ENCODE measurements at places on chromosomes 3 and 15.

DNA sequence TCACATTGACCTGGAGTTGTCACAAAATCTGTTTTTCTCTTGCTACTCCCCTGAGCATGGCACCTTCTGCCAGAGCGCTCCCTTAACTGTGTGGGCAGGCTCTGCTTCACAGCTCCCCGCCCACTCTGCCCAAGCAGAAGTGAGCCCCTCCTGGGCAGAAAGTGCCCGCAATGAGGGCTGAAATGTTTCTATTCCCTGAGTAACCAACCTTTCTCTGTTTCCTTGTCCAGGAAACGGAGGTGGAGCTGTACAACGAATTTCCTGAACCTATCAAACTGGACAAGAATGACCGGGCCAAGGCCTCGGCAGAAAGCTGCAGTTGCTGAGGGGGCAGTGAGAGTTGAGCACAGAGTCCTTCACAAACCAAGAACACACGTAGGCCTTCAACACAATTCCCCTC, 66.3 kb upstream of the ACAD9 start:
- DNase-seq, result no peak

DNA sequence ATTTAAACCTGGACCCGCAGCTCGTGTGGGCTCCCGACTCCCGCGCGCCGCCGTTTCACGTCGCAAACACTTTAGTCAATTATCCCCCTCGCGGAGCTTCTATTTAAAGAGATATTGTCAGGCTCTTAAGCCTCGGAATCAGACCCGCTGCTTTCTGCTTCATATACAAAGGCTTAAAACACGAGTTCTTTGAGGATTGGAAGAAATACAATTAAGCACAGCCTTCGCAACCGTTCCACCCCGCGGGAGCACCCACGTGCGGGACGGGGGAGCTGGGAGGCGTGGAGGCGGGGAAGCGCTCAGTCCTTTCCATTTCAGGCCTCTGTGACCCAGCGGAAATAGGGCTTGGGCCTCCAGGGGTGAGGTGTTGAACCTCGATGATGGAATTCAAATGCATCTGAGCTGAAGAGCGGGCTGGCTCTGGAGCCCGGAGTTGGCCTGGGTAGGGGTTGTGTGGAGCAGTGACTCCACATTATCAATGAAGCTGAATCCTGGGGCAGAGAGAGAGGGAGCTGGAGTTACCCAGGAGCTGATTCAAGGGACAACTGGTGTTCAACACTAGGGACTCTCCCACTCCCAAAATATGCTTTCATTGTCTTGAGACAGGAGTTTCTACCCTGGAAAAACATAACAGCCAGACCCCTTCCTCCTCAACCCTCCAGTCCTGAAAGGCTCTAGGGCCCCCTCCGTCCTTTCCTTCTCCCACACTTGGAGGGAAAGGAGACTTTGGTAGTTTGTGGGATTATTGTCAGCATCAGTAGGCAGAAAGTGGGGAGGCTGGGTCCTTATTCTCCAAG, 2.4 kb downstream of the ANKRD63 start:
- DNase-seq, result no peak

GRCh38 chr15:40217166-40217824, 21.6 kb upstream of the PAK6 start:
- no peak for DNase-seq

GRCh38 chr3:125582707-125583106, 12.6 kb downstream of the OSBPL11 start:
- no peak for DNase-seq

- DNase-seq, result no peak
Observed at GRCh38 chr15:65115542-65115941, 542 bp upstream of the UBAP1L start.

DNA sequence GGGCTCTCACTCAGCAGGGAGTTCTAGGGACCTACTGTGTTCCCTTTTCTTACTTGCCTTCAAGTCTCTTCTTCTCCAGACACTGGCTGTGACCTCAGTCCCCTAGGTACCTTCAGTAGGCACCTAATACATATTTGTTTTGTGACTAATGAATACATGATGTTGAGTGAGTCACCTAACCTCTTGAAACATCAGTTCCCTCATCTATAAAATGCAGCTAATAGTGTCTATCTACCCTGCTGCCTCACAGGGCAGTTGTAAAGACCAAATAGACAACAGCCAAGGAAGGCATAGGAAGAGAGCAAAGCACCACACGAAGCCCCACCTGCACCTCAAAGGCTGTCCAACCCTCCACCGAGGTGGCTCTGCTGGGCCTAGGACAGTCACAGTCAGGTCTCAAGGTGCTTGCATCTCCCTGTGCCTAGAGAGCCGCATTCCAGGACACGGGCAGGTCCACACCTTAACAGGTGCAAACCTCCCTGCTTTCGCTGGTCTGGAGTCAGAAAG, 29.1 kb downstream of the DAPK2 start:
- DNase-seq, result no peak

DNA sequence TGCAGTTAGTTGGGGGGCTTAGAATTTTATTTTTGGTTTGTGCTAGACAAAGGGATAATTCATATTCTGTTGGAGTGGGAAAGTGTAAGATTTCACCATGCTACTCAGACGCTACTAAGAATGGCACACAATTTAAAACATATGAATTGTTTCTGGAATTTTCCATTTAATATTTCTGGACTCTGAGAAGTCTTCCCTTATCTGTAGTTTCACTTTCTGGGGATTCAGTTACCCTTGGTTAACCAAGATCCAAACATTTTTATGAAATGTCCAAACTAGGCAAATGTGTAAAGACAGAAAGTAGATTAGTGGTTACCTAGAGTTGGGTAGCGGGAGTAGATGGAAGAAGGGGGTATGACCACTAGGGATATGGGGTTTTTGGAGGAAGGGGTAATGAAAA, 53.1 kb downstream of the TCF12 start:
- DNase-seq, result no peak

DNA sequence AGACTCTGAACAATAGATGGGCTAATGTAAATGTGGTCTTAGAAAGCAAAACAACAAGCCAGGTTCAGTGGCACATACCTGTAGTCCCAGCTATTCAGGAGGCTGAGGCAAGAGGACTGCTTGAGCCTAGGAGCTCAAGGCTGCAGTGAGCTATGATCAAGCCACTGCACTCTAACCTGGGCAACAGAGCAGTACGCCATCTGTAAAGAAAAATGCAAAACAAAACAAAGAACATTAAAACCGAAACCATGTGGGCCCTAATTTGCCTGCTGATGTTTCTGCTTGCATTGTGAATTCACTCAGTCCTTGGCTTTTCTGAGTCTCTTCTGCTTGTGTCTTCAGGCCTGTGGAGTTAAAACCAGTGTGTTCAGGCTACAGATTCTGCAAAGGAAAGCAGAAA, 56.7 kb downstream of the CCNL1 start:
- no peak for DNase-seq

DNA sequence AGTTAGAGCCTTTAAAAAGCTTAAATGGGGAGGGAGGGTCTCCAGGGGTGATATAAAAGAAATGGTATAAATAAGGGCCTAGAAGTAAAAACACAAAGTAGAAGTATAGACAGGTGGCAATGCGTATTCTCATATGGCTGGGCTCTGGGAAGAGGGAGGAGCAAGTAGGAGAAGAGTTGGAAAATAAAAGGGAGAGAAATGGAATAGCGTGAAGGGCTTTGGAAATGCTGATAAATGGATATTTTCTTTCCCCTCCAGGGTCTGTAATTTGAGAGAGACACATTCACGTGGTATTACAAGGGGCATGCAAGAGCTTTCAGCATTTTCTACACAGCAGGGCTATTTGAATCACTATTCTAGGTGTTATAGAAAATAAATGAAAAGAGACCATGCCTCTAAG, 313.7 kb downstream of the RYR3 start:
- DNase-seq, result no peak

- DNase-seq, result no peak
Observed at GRCh38 chr3:72041076-72041475, 256.1 kb upstream of the PROK2 start.

DNA sequence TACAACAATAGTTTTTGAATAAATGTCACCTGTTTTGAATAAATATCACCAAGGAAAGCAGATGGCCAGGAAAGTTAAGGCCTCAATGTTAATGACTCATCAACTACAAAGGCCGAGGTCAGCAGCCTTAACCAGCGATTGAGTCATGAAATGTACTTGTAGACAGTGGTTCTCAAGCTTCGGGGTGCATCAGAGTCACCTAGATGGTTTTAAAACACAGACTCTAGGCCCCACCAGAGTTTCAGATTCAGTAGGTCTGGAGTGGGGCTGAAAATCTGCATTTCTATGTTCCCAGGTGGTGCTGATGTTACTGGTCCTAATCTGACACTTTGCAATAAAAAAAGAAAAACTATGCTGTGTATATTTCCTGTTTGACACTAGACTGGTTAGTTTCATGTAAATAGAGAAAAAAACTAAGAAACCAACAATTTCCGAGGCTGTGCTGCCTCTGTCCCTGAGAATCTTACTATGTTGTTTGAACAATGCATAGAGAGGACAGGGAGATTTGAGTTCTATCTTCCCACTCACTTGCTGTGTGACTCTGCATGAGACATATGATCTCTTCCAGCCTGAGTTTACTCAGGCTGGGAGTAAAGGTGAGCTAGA, 9.8 kb downstream of the RAB27A start:
- DNase-seq, result no peak

DNA sequence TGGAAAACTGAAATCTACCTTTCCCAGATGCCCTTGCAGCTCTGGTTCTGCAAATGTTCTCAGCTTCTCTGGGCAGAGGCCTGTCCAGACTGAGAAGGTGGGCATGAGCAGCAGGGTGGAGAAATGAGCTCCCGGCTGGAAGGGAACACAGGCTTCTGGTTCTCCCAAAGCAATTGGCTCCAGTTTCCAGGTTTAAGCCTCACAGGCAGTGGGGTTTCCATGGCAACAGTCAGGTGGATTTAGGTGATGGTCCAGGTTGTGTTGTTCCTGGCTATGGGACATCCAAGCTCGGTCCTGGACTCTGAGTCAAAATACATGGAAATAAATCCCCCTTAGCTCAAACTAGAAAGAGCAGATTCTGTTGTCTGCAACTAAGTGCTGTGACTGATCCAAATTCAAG, 94.6 kb upstream of the IQSEC1 start:
- no peak for DNase-seq

DNA sequence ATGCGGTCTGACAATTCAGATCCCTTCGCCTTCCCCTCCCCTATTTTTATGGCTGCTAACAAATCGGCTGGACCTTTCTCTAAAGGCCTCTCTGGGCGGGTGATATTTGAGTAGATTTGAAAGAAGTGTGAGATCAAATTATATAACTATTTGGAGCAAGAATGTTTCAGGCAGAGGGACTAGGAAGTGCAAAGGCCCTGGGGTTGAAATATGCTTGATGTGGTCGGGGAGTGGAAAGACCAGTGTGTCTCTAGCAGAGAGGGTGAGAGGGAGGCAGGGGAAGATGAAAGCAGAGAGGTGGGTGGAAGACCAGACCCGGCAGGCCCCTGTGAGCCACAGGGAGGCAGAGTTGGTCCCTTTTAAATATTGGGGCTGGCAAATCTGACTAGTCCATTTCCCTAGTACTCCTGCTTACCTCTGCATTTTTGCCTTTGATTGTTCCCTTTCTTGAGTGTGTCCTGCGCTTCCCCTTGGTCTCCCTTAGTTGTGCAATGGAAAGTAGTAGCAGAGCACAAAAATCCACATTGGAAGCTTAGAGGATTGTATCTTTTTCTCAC, 32.3 kb downstream of the SLCO3A1 start:
- no peak for DNase-seq

GRCh38 chr15:89101302-89102193, 13.3 kb downstream of the ABHD2 start:
- DNase-seq, result no peak

- no peak for DNase-seq
Observed at GRCh38 chr15:45646220-45646619, 11.4 kb downstream of the SQOR start.

GRCh38 chr3:144032531-144033239, 61.1 kb downstream of the DIPK2A start:
- no peak for DNase-seq

DNA sequence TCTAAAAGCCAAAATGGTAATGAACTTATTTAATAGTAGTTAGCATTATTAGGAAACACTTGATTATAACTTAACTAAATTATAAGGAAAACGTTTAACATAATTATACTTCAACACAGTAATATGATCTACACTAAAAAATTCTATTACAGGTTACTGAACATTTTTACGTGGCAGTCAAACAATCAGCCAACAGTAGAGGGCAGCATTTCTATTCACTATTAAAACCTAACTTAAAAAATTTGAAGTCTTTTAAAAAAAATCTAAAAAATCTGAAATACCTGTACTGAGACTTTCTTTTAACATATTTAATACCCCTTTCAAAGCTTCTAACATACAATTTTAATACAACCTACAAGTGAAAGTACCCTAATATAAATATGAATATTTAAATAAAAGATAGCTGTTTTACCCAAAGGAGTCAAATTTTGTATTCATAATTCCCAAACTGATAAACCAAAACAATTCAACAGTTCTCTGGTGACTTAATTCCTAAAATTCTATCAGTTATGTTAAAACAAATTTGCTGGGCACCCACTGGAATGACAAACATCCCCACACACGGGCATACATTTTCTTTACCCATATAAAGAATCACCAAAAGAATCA, 41.5 kb downstream of the DLG1 start:
- DNase-seq, result no peak

GRCh38 chr3:177733936-177734335, 536.7 kb upstream of the TBL1XR1 start:
- DNase-seq, result no peak

DNA sequence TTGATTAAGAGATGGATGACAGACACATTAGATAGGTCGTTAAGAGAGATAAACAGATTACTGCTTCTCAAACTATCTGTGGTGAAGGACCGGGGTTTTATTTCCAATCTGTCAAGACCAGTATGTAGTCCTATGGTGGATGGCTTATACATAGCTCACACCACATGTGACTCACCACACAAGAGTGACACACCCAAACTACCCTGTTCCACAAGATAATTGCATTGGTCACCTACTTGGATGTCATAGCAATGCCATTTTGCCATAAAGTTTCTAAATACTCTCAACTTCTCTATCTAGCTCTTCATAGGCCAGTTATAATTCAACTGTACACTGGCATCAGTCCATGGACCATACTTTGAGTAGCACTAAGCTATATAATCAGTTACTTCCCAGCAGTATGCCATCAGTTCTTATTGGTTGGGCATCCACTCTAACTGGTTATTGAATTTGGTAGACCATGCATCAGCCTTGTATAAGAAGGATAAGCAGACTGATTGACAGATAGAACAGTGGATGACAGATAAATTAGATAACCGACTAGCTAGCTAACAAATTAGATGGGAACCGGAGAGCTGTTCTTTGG, 11.6 kb downstream of the WWTR1 start:
- no peak for DNase-seq

GRCh38 chr15:69489073-69489571, 36.5 kb downstream of the RPLP1 start:
- DNase-seq, result no peak

Measured in cortex of kidney (tissue), 1 donor.